ENCODE measurements at places on chromosomes 3 and 15.

- peak; percentile 64 for DNase-seq
These were observed 7.3 kb upstream of the EHD4 start for GRCh38 chr15:41979493-41980266.

DNA sequence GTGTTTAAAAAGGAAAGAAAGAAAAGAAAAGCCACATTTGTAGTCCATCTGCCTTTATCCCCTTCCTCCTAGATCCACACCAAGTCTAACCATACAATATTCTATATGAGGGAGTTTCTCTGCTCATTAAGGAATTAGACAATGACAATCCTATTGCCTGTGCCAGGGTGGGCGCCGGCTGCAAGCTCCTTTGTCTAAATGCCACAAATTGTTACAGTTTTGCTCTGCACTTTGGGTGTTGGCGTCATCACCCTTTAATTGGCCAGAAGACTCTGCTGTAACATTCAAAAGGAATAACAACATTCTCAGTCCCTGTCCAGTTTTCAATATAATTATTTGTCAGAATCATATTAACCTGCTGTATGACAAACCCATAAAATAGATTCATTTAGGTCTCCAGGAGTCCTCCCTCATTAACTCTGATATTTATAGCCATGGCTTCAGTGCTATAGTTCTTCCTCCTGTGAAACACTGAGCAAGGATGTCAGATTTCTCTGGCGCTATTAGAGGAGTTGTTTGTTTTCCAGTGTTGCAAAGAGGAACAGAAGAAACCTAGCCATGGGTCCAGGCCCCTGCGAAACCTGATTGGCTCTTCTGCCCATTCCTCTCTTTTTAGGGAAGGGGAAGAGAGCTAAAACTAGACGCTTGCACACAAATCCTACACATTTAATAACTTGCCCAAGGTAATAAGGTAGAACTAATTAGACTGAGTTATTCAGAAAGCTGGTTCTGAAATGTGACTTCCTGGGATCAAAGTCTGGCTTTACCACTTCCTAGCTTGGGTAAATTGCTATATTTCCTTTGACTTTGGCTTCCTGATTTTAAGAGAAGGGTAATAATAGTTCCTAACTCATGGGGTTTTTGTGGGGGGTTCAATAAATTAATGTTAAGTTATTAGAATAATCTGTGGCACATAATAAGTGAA is 112.4 kb downstream of the CD47 start:
- DNase-seq = no peak

GRCh38 chr15:68213991-68214837 is 9.1 kb upstream of the CALML4 start:
- no peak for DNase-seq

DNA sequence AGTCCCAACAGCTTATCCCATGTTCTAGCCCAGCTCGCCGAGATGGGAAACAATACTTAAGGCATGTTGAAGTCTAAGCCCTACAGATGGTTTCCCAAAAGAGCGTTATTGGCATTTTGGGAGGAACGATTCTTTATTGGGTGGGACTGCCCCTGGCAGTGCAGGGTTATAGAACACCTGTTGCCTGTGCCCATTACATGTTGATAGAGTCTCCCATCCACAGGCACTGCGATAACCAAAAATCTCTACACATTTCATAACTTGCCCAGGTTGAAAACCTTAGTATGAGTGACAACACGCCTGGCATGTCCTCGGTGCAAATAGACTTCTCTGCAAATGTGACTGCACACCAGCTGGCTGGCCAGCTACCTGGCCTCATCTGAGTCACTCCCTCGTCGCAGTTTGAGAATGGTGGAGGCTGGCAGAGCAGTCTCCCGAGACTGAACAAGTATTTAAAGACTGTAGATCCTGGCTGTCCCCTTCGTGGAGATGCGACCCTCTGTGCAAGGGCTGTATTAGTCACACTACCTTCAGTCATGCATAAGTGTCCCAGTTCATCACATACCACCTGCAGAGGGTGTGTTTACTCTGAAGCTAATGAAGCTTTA is 18.7 kb downstream of the ZNF80 start:
- no peak for DNase-seq

- no peak for DNase-seq
These were observed 67.7 kb downstream of the CYP19A1 start for GRCh38 chr15:51270706-51271105.
